Hepatic stellate cell (primary cell): ENCODE measurements at places on chromosomes 5 and 9.

- no peak for DNase-seq
These were observed 22.7 kb downstream of the GRIA1 start for GRCh38 chr5:153513156-153513555.

- DNase-seq = no peak
These were observed 2.0 kb downstream of the IRF1 start for GRCh38 chr5:132488590-132488989.

- no peak for DNase-seq
These were observed 128.9 kb upstream of the PTPN3 start for GRCh38 chr9:109627042-109627441.

GRCh38 chr5:7592910-7593309, 197.0 kb downstream of the ADCY2 start:
- no peak for DNase-seq

DNA sequence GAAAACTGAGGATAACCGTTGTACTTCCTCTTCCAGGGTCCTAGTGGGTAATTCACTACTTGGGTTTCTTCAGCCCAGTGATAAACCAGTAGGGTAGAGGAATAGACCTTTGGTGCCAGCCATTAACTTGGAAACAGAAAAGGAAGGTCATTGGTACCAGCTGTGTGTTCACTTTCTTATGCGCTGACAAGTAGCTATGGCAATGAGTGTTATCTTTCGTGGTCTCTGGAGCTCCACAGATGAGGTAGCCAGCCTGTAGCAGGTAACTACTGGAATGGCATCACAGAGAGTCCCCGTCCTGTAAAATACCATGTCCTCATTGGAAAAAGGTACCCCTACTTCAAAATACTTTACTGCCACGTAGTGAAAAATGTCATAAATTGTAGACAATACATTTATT, 2.3 kb downstream of the UHRF2 start:
- DNase-seq = no peak

DNA sequence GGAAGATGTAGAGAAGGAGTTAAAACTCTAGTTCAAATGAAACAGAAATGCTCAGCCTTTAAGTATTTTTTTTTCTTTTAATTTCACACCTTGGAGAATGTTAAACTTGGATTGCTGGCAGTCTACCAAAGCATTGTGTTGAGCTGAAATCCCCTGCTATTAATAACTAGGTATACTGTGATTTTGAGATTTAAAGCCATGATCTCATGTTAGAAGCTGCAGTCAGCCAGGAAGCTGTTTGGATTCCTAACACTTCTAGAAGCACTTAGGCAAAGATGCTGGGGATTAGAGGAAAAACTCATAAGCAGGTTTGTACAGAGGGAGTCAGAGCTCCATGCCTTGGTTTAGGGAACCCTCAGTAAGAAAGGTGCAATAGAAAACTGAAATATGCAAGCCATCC, 141.4 kb downstream of the KIF4B start:
- no peak for DNase-seq

GRCh38 chr9:37325778-37326177, 96.7 kb upstream of the GRHPR start:
- DNase-seq = no peak

DNA sequence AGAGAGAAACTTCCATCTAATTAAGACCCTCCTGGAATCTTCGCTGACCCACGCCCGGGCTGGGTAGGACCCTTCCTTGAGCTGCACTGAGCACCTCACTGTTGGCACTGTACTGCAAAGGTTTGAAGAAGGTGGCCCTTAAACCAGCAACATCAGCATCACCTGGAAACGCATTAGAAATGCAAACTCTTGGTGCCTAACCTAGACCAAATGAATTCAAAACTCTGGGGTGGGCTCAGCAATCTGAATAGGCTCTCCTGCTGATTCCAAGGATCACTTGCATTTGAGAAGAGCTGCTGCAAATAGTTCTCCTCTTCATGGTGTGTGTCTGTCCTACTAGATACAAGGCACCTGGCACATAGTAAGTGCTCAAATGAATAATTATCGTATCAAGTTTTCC, 2.7 kb upstream of the ZNF618 start:
- DNase-seq = no peak

DNA sequence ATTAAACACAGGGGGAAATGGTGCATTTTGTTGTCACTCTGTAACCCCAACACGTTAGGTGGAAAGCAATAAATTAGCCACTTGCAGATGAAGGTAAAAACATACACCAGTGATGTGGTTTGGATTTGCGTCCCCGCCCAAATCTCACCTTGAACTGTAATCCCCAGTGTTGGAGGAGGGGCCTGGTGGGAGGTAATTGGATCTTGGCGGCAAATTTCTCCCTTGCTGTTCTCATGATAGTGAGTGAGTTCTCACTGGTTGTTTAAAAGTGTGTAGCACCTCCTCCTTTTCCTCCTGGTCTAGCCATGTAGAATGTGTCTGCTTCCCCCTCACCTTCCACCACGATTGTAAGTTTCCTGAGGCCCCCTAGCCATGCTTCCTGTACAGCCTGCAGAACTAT, 17.2 kb downstream of the EPB41L4A start:
- no peak for DNase-seq

DNA sequence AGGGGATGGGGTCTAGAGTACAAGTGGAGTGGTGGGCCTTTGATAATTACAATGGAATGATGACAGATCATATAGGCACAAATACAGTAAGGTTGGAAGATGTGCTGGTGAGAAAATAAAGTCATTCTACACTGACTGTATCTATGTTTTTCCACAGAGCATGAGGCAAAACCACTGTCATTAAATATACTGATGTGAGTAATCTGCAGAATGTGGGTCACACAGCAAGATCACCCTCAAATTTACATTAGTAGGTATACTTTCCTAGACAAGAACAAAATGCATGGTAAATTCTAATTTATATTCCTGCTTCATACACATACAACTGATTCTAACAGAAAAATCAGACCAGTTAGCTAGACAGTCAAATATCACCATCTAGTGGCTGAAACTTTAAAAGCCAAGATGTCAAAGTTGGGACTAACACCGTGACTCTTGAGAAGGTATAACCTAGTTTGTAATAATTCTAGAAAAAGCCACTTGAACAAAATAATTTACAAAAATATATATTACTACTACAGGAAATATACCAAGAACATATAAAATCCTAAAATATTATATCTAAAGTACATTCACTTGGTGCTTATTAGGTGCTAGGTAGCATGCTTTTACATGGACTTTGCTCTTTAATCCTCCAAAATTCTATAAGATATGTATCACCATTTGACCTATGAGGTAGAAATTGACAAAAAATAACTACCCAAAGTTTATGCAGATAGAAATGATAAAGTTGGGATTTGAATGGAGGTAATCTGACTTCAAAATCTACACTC, 19.5 kb downstream of the TTC33 start:
- DNase-seq = peak; percentile 45

- DNase-seq = no peak
These were observed 512.7 kb upstream of the BRINP1 start for GRCh38 chr9:119881898-119882297.

DNA sequence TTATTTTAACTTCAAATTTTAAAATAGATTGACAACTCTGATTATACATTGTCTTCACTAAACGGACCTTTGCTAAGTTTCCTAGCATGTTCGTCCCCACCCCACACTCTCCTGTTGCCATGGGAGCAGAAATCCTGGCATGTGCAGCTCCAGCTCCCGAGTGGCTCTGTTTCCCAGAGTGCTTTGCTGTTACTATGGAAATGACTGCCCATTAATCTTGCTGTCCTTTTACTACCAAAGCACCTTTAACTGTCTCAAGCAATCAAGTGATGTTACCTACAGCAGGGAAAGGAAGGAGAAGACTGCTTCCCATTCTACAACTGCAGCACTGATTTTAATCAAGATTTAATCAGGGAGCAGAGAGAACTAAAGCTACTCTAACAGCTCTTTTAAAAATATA, 212.0 kb upstream of the KIF2A start:
- no peak for DNase-seq

- no peak for DNase-seq
These were observed 27.7 kb downstream of the PCDHB15 start for GRCh38 chr5:141272906-141273305.

GRCh38 chr5:146635443-146635842, 119.5 kb upstream of the GPR151 start:
- no peak for DNase-seq

GRCh38 chr5:96967400-96967799, 31.5 kb downstream of the LNPEP start:
- no peak for DNase-seq

DNA sequence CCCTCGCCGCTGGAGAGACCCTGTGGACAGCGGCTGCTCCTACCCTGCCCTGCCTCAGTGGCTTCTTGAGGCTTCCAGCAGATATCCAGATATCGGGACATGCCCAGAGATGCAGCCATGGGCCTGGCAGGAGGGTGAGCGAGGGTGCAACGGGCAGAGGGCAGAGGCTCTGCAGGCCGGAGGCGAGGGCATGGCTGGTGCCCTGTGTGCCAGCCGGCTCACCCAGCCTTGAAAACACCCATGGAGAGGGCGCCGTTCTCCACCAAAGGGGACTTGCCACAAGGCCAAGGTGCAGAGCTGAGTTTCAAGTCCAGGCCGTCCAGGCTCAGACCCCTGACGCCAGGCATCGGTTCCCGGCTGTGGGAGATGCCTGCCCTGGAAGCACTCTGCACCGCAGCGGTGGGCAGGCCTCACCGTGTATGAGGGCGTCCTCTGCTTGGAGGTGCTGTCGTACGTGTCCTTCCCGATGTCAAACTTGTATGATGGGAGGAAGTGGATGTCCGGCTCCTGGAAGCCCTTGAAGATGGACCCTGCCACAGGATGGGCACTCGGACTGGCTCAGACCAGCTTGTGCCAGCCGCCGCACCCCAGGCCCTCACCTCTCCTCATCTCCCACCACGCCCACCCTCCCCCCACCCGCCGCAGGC, 8.9 kb downstream of the INPP5E start:
- no peak for DNase-seq

DNA sequence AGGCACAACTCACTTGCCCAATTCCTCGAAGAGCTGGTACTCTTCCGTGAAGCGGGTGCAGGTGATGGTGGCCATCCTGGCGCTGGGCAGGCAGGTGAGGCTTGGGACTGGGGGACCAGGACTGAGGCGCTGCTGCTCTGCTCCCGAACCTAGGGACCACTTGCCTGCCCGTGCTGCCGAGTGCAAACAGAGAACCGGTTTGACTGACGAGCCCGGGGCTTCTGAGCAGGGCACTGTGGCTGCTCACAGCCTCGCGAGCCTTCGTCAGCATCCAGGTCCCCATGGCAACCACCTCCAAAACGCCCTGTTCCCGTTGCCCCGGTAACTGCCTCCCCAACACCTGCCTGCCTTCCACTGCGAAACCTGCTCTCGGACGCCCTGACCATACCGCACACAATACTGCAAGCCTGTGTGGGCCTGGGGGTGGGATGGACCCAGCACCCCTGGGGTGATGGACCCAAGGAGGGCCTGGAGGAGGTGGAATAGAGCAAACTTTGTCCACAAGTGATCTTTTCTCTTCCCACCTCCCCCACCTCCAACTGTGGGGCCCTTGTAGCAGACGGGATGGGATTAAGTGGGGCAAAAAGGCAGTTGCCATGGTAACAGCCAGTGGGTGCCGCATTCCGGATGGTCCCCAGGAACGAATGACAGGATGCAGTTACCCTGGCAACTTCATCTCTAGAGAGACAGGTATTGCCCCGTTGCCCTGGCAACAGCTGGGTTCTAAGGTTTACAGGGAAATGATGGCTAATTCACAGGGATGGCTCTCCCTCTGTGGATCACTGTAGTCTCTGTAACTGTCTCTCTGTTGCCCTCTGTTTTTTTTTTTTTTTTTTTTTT, at the start of gene CAMK2A:
Gene CAMK2A, minus strand, starts transcription at position 223 of the 840 bp plus-strand sequence. Its CDS starts 148 bp downstream, at position 75.
- DNase-seq = no peak

- DNase-seq = no peak
These were observed 49.4 kb downstream of the NUP214 start for GRCh38 chr9:131174681-131175239.

DNA sequence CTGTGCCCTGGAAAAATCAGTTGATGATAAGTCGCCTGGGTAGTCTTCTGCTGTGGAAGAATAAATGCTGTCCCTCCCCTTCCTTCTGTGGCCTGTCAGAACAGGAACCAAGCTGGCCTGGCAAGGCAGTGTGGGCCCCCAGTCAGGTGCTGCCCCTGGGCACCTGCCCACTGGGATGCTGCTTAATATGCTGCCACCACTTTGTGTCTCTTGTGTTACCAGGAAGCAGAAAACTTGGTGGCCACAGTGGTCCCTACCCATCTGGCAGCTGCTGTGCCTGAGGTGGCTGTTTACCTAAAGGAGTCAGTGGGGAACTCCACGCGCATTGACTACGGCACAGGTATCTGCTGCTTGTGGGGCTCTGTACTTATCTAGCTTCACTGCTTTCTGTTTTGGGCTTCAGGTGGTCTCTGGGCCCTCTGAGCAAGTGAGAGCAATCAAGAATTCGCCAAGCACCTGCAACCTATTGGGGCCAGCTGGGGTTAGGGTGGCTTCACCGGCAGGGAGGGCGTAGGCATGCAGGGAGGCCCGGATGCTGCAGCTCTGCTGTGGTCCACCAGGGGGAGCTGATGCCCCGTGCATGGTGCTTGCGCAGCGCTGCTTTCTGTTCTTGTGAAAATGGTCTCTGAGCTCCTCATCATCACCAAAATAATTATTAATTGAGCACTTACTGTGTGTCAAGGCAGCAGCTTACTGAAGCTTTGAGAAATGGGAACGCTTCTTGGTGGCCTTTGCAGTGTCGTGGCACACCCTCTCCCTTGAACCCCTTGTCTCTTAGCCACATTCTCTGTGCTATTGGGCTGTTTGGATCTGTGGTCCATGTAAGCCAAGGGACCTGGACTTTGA, 20.3 kb downstream of the PTPA start:
- peak; percentile 82 for DNase-seq

GRCh38 chr9:84751921-84752320, 82.4 kb downstream of the NTRK2 start:
- no peak for DNase-seq

GRCh38 chr5:54357408-54358058, 47.2 kb upstream of the ARL15 start:
- no peak for DNase-seq

DNA sequence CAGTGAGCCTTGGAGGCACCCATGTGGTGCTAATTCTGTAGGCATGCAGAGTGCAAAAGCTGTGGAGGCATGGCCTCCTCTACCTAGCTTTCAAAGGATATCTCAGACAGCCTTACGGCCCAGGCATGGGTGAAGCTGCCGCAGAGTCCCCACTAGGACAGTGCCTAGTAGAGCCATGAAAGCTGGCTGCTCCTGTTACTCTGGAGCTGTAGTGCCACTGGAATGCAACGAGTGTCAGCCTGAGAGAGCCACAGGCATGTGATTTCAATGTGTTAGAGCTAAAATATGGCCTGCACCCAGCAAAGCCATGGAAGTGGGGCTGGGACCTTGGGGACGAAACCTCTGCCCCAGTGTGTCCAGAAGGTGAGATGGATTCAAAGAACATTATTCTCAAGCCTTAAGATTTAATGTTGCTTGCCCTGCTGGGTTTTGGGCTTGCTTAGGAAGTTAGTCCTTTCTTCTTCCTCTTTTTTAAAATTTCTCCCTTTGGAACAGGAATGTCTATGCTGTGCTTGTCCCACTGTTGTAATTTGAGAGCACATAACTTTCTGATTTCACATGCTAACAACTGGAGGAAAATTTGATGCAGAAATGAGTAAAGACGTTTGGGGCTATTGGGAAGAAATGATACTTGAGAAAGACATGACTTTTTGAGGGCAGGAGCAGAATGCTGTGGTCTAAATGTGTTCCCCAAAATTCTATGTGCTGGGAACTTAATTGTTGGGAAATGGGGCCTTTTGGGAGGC, 298.4 kb downstream of the PSAT1 start:
- no peak for DNase-seq

- DNase-seq = no peak
These were observed 97.8 kb downstream of the PCDH1 start for GRCh38 chr5:141780240-141780951.
